ENCODE measurements at places on chromosomes 4 and X. TPM values are rescaled to one million over a fixed set of nuclear protein-coding genes. Genes with fewer than 3 reads are reported as not detected.
A peak's percentile ranks its signal among the peaks of the same experiment; 100 is the strongest.

Gene PNMA3
- total RNA-seq = 3.3 TPM

Gene GNL3L
- total RNA-seq = 34.9 TPM

Gene GPR119
- not detected for total RNA-seq

Gene SLC7A11
- 7.0 TPM for total RNA-seq

Gene ANXA5
- 235 TPM for total RNA-seq

Gene MAMLD1
- 5.1 TPM for total RNA-seq

Gene TMEM156
- 28.2 TPM for total RNA-seq

Gene SMPX
- total RNA-seq = not detected

Gene UNC5C
- not detected for total RNA-seq

Gene FAM47B
- total RNA-seq = not detected

Gene PAQR3
- 12.4 TPM for total RNA-seq

Gene NPY2R
- total RNA-seq = not detected

Gene ETDB
- total RNA-seq = not detected

- DNase-seq = no peak
Observed at GRCh38 chrX:153686711-153687110, 1.0 kb upstream of the SLC6A8 start.

DNA sequence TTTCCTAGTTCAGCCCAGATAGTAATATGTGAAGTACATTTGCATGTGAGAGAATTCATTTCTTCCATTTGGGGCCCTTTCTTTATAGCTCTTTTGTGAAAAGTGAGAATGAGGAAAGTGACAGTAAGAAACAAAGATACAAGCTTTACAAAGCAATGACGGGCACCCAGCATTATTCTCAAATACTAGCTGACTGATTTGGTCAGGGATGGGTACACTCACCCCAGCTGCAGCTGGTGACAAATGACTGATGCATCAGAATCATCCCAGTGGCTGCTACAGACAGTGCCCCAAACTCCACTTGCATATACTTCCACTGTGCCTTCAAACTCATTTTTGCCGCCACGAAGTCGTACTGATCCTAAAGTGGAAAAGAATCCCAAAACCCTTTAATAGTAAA is 14.8 kb downstream of the PRSS12 start:
- DNase-seq = no peak

- no peak for DNase-seq
Observed at GRCh38 chr4:64822405-64822804, 413.2 kb upstream of the TECRL start.

DNA sequence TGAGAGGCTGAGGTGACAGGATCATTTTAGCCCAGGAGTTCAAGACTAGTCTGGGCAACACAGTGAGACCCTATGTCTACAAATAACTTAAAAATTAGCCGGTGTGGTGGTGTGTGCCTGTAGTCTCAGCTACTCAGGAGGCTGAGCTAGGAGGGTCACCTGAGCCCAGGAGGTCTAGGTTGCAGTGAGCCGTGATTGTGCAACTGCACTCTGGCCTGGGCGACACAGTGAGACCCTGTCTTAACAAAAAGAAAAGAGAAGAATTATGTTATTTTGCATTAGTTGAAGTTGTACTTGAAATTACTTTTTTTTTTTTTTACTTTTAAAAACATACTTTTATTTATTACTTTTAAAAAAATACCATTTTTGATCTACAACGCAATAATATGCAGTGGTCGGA is 21.8 kb upstream of the TADA2B start:
- DNase-seq = no peak

GRCh38 chrX:17519358-17519757 is 144.4 kb downstream of the NHS start:
- no peak for DNase-seq

DNA sequence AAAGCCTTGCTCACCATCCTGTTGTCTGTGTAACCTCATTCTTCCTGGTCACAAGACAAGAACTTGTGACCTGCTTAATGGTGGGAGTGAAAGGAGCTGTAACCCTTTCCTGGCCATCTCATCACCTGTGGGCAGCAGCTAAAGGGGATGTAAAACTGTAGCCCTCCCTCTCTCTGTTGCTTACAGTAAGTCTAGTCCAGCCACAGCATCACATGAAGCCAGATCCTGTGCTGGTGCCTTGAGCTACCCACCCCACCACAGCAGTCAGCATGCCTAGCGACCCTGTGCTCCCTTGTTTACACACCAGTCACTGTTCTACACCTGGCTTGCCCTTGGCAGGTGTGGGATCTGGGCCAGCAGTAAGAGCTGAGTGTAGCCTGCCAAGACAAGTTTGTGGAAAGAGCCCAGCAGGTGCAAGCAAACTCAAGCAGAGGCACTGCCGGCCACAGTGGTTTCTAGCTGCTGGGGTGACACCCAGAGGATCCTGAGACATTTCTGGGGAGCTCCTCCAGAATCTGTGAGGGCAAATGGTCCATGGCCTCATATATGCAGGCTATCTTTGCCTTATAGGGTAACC is 41.0 kb downstream of the UGT2B28 start:
- no peak for DNase-seq

- no peak for DNase-seq
Observed at GRCh38 chrX:84340968-84341367, 153.0 kb upstream of the RPS6KA6 start.

DNA sequence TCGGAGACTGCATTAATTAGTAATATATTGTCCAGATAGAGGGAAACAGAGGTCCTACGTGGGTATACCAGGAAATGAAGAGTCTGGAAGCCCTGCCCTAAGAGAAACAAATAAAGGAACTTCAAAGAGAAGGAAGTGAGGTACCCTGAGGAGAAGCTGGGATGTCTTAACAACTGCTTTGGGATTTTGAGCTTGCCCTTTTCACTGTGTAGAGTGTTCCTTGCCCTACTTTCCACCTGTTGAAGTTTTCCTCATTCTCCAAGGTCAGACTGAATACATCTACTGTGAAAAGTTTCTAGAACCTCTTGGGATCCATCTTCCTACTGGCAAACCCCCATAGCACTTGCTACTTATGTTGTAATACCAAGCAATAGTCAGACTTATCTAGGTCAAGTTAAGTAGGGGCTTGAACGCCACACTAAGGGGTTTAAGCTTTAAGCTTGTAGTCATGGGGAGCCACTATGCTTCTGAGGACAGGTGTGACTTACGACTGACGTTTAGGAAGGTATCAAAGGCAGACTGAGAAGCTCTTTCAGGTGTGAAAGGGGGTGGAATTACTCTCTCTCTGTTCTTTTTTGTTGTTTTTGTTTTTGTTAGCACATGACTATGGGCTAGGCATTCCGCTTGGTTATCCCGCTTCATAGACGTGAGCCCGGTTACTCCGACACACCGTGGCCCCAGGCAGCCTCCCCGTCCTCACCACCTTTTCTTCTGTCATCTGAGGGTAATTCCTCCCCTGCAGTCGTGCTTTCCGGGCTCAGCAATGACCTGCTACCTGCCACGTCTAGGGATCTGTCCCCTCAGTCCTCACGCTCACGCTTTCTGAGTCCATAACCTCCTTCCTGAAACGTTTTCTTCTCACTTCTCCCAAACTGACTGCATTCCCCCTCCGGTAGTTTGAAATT is 959 bp upstream of the REST start:
- DNase-seq = no peak

- no peak for DNase-seq
Observed at GRCh38 chrX:41043674-41044345, 41.4 kb upstream of the USP9X start.

DNA sequence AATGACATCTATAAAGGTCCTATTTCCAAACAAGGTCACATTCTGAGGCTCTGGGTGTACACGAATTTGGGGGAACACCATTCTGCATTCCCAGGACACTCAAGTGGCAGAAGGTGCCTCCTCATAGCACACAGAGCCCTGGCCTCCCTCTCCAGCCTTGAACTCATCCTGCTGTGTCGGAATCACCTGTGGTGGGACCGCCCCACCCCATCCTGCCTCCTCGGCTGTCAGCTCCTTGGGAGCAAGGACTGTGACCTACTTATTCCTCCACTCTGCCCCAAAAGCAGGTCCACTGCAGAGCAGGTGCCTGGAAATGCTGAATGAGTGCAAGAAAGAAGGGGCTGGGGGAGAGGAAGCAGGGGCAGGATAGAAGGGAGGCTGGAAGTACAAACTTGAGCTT is 33.5 kb downstream of the HTRA3 start:
- DNase-seq = no peak

DNA sequence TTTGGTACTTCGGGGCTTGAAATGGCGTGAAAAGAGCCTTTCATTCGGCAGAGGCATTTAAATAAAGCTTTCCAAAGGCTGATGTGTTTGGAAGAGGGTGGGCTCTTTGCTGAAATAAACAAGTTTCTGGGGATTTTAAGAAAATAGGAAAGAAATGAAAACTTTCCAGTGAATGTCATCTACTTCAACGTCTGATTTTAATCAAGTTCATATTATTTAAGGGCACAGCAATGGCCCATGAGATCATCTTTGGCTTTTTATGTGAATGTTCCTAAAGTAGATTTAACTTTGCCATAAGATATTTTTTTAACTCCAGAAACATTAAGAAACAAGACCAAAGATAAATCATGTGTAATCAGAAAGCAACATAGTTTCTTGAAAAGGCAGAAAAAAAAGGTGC is 69.8 kb upstream of the TTC29 start:
- DNase-seq = no peak

GRCh38 chrX:14920196-14920595 is 47.0 kb downstream of the MOSPD2 start:
- DNase-seq = no peak

DNA sequence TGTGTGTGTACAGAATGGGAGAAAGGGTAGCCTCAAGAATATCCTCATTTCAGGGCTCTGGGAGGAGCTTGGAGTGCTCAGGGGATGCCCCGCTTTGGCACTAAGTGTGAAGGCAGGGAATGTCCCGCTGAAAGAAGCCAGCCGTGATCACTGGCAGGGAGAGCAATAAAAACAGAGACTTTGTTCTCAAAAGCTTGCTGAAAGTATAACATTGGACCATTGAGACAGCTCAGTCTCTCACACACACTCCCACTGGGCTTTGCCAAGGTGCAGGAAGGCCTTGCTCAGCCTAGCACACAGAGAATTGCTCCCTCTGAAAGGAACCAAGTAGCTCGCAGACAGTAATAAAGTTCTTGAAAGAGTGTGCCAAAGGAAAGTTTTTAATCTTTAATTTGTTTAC is 143.8 kb upstream of the SLITRK2 start:
- no peak for DNase-seq

GRCh38 chr4:96992443-96992842 is 1150.8 kb downstream of the STPG2 start:
- no peak for DNase-seq

DNA sequence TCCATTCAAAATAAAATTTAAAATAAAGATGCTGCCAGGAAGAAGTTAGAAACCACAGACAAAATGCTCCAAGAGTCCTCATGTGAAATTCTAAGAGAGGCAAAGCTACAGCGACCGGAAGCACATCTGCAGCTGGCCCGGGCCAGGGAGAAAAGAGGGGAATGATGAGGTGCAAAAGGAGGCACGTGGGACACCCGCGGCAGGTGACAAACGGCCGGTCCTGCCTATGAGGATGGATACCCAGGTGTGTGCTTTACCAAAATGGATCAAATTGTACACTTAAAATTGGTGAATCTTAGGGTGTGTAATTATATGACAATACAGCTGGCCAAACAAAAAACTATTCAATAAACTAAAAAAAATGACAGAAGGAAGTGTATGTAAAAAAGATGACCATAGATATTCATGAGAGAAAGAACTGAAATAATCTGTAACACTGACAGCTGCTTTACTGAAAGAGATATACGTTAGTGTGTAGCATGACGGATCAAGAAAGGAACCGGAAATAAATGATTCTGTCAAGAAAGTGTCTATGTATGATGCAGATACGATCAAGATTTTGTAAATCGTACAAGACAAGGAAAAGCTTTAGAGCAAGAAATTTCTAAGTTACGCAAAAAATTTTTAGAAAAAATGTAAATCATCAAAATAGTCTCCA is 29.5 kb downstream of the PPP2R3B start:
- DNase-seq = no peak

GRCh38 chr4:92215476-92215875 is 88.3 kb upstream of the GRID2 start:
- no peak for DNase-seq

GRCh38 chr4:92615049-92615448 is 311.3 kb downstream of the GRID2 start:
- no peak for DNase-seq

GRCh38 chr4:13261486-13262257 is 222.5 kb downstream of the RAB28 start:
- no peak for DNase-seq

GRCh38 chrX:30343206-30343605 is 34.0 kb upstream of the NR0B1 start:
- DNase-seq = no peak

- DNase-seq = no peak
Observed at GRCh38 chr4:57854748-57855147, 744.6 kb upstream of the IGFBP7 start.

- no peak for DNase-seq
Observed at GRCh38 chr4:24322995-24323394, 261.4 kb downstream of the DHX15 start.

GRCh38 chr4:120760047-120760446 is 162.5 kb downstream of the PRDM5 start:
- DNase-seq = no peak

- peak; percentile 23 for DNase-seq
Observed at GRCh38 chr4:139666735-139667281, 1.2 kb downstream of the MGST2 start.

DNA sequence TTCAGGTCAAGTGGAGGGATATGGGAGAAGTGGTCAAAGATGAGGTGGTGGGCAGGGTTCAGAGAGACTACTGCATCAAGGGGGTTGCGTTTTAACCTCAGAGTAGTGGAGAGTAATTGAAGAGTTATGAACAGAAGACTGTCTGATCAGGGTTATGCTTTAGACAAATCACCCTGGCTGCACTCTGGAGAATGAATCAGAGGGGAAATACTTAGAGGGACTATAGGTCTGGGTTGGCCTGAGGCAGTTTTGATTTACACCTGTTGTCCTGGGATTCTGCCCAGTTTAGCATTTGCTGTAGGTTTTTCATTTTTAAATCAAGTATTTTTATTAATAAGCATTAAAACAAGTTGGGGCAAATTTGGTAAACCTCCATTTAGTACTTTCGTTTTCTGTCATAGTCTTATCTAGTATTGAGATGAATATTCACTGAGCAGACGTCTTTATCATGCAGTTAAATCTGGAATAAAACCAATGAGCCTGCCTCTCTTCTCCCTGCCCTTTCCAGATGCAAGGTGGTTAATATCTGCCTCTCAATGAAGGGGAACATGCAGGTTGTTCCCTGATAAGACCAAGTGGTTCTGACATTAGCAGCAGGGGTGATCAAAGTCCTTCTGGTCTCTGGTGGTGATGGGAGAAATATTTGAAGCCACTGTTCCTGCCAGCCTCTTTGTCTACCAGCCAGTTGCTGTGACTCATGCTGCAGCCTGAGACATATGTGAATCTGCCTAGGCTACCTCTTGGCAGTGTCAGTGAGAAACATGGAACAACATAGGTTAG is 116.0 kb upstream of the RPS6KA3 start:
- peak; percentile 18 for DNase-seq
